ENCODE measurements at places on chromosomes 12 and 14.
A peak's percentile ranks its signal among the peaks of the same experiment; 100 is the strongest.

- H3K4me3 ChIP-seq: no peak overlapping the region
- no peaks in the 10 kb centered on the region for H3K4me1 ChIP-seq
- H3K27me3 ChIP-seq: no peaks in the 10 kb centered on the region
- DNase-seq: no peak
Measured at GRCh38 chr12:90984114-90984513, 20.7 kb downstream of the EPYC start.

DNA sequence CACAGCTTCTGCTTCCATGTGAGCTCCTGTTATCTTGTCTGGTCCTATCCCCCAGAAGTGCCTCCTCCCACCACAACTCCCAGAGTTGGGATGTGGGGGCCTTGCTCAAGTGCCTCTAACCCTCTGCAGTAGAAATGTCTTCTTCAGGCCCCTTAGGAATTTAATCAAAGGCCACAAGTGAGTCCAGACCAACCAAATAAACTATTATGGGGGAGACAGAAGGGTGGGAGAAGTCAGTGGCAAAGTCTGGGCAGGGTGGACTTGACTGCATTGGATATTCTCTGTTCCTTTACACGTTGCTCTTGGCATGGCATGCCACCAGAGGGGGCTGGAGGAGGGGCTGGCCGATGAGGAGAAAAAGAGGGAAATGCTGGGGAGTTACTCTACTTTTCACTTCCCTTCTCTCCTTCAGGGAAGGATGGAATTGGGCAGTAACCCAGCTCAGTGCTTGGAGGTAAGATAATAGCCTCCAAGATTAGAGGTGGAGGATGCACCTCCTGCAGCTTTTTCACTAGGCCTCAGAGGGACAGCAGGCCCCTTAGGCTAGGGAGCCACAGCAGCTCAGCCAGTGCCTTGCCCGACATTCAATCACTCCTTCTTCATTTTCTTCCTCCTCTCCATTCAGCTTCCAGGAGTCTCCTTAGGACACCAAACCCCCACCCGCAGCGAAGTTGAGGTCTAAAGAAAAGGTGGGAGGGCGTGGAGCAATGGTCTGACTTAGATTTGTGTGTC lies 1.2 kb upstream of the AP1G2 start:
- H3K4me1 ChIP-seq: no peaks in the 10 kb centered on the region
- no peak overlapping the region for H3K4me3 ChIP-seq
- no peaks in the 10 kb centered on the region for H3K36me3 ChIP-seq
- peak; percentile 73 for DNase-seq

- H3K27ac ChIP-seq: no peak overlapping the region
- no peaks in the 10 kb centered on the region for H3K4me1 ChIP-seq
- no peak for DNase-seq
Measured at GRCh38 chr14:24389226-24389848, 9.5 kb upstream of the NYNRIN start.

GRCh38 chr14:83873669-83874068 lies 1656.3 kb upstream of the FLRT2 start:
- H3K4me1 ChIP-seq: no peaks in the 10 kb centered on the region

- H3K36me3 ChIP-seq: no peaks in the 10 kb centered on the region
- no peak overlapping the region for H3K4me3 ChIP-seq
- H3K4me1 ChIP-seq: no peaks in the 10 kb centered on the region
- no peak for DNase-seq
Measured at GRCh38 chr14:85002846-85003245, 527.1 kb upstream of the FLRT2 start.

DNA sequence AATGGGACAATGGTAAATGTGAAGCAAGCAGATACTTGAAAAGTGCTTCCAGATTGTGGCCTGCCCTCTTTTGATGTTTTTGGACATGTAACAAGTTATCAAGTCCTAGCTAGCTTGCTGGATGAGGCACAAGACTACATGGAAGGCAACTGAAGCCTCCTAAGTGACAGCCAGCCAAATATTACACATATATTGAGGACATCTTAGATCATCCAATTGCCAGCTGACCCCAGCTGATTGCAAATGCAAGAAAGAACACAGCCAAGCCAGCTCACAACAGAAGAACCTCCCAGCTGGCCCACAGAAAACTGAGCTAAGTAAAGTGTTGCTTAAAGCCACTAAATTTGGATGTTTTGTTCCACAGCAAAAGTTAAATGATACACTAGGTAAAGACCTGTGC lies 156.9 kb downstream of the SRGAP1 start:
- H3K27me3 ChIP-seq: no peaks in the 10 kb centered on the region
- H3K4me1 ChIP-seq: no peaks in the 10 kb centered on the region
- DNase-seq: no peak
- no peak overlapping the region for H3K27ac ChIP-seq
